ENCODE measurements at places on chromosomes 5 and 9.
A peak's percentile ranks its signal among the peaks of the same experiment; 100 is the strongest.

GRCh38 chr5:131999441-132000240 is 11.8 kb downstream of the ACSL6 start:
- no peak for DNase-seq

- no peak for DNase-seq
These were observed 2.5 kb downstream of the PRDM6 start for GRCh38 chr5:123091298-123092222.

DNA sequence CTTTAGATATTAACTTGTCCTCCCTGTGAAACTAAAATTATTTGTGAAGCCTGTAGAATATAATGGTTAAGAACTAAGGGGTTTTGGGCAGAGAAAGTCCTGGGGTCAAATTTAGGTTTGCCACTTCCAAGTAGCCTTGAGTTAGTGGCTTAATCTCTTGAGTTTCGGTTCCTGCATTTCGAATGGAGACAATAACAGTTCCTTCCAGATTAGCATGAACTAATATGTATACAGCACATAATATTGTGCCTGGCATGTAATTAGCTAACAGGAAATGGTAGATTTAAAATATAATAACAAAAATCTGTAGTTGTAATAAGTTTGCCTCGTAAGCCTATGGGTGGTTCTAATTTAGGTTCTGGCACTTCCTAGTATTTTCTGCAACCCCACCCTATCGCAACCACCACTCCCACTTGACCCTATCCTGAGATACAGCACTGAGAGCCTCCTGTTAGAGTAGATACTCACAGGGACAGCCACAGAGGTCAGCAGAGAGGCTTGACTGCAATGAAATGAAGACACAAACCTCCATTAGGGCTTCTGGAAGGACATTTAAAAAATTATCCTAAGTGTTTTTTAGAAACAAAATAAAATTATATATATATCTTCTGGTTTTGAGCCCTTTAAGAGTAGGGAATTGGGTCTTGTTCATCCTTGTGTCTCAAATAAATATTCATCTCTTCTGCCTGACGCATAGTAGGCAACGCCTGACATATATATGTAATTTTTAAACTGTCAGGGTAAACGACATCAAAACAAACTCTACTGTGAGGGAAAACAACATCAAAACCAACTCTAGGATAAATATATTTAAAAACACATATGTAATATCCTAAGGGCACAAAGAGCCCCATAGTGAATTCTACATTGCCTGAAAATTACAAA is 8.5 kb downstream of the SPINK9 start:
- no peak for DNase-seq

DNA sequence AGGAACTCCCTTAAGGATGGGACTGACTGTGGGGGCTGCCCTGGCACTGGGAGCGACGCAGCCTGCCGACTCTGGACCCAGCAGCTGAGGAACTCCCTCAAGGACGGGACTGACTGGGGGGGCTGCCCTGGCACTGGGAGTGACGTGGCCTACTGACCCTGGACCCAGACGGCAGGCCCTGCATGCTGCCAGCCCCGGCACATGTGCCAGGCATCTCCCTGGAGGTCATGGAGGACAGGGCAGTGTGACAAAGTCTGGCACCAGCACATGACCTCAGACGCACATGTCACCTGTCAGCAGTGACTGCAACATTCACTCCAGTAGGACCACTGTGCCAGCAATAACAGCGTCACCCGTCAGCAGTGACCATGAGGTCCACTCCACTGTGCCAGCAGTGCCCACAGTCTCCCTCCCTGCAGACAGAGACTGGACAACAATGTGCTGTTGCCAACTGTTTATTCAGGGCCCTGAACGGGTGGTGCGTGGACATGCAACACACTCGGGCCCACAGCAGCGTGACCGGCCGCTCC is 4.5 kb downstream of the FBXW5 start:
- no peak for DNase-seq

GRCh38 chr9:114290561-114290986 is 32.3 kb upstream of the ORM1 start:
- DNase-seq, result no peak

DNA sequence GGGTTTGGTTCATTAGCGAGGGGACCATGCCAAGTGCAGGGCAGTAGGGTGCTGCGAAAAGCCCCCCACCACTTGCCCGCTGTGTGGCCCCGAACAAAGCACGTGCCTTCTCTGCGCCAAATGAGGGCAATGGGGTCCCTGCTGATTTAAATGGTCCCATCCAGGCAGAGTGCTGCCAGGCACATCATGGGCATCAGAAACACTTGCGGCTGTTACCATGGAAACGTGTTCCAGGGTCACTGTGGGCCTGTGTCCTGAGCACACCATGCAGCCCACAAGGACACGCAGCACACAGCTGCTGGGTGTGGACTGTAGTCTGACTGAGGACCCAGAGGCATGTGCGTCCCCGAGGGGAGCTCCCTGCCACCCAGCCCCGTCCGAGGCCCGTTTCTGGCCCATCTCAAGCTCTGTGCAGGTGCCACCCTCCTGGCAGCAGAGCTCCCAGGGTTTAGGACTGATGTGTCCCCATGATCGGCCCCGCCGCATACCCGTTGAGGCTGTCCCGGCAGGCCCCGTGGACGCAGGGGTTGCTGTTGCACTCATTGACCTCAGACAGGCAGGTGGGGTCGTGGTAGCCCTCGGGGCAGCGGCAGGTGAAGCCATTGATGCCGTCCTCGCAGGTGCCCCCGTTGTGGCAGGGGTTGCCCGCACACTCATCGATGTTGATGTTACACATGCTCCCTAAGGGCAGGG is 31.3 kb upstream of the SEC16A start:
- DNase-seq, result no peak

DNA sequence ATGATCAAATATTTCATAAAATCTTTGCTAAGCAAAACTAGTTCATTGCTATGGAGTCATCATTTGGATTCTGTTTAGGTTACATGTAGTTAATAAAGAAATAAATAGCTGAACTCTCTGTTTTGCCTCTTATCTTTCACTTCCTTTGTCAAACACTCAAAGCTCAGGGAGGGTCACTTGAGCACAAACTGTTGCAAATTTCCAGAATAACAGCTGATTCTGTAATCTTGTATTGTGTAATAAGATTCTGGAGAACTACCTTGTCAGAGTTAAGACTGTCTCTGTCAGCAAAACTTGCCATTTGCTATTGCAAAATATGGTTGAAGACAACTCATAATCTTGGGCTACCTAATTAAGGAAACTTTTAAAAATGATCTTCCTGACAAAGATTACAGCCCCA is 182.0 kb upstream of the MOCS2 start:
- DNase-seq, result no peak

DNA sequence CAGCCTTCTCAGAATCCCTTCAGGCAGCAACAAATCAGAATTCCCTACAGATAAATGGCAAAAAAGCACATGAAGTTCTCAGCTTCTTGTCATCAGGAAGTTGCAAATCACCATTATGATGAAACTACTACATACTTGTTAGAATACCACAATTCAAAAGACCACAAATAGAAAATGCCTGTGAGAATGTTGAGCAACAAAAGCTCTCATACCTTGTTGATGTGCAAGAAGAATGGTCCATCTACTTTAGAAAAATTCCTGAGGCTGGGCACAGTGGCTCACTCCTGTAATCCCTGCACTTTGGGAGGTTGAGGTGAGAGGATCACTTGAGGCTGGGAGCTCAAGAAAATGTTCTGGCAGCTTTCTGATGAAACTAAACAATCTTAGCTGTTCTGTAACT is 278.1 kb downstream of the ICE1 start:
- DNase-seq, result no peak

- no peak for DNase-seq
These were observed 63.6 kb upstream of the SLC28A3 start for GRCh38 chr9:84404095-84404686.

DNA sequence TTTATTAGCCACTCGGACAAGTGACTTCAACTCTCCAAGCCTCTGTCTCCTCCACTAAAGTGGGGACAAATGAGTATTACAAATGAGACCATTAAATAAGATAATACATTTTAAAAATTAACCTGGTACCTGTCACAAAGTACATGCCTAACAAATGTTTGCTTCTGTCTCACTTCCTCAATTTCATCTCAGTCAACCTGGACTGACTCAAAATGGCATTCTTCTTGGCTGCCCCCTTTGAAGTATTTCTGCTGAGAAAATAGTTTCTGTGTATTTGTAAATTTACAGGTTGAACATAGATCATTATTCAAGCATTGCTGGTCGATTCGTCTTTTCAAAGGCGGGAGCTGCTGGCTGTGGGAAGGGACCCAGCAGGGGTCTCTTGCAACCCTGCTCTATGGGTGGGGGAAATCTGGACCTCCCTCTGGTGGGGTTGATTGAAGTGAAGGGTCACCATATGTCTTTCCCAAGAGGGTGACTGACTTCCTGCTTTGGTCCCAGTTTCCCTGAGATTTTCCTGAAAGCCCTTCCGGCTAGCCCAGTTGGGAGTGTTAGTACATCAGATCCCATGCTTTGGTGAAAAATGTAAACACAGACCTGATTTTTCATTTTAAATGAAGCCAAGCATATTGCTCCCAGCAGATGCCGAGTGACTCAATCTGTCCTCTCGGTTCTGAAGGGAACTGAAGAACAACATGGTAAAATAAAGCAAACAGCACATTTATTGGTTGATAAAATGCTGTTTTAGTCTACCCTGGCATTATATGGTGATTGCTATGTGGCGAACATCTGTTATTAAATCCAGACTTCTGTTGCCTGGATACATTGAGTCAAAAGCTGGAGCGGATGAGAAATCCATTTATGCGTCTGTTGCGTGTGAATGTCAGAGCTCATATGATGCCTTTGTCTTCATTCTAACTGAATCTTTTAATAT is 73.0 kb downstream of the KCNIP1 start:
- no peak for DNase-seq

GRCh38 chr5:157166214-157167213 is at the start of gene GARIN3:
Gene GARIN3, minus strand, starts transcription at chr5:157166264. Its CDS starts 96 bp downstream, at chr5:157166168.
- DNase-seq, result no peak

DNA sequence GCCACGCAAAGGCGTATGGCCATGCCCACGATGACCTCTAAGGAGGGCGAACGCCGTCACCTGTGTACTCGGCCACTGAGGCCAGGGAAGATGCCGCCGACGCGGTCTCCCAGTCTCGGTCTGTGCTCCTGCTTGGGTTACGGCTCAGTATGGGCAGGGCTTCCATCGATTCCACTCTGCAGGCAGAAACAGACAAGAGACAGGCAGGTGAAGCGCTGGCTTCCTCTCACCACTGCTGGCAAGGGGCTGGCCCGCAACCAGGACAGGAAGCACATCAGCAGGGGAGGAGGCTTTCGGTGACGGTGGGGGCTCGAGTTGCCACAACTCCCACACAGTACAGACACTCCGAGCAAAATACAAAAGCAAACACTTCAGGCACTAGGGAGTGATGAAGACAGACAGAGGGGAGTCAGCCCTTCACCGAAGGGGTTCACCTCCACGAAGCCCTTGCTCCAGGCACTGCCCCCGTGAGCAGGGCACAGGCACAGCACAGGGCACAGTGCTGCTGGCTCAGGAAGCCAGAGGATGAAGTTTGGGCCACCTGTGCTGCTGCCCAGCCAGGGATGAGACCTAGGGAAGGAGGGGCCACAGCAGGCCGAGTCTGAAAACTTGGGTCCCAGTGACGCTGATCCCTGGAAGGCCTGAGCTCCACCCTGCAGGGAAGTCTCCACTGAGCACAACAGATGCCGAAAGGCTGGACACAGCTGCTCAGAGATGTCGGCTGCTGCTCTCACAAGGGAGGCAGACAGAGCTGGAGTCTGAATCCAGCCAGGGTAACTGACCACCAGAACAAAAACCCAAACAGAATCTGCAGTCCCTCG is 91.3 kb downstream of the CAMSAP1 start:
- DNase-seq, result no peak

GRCh38 chr5:14729448-14730385 is 65.2 kb downstream of the OTULIN start:
- DNase-seq, result no peak

- no peak for DNase-seq
These were observed 509.4 kb upstream of the KLF4 start for GRCh38 chr9:107999011-107999410.

DNA sequence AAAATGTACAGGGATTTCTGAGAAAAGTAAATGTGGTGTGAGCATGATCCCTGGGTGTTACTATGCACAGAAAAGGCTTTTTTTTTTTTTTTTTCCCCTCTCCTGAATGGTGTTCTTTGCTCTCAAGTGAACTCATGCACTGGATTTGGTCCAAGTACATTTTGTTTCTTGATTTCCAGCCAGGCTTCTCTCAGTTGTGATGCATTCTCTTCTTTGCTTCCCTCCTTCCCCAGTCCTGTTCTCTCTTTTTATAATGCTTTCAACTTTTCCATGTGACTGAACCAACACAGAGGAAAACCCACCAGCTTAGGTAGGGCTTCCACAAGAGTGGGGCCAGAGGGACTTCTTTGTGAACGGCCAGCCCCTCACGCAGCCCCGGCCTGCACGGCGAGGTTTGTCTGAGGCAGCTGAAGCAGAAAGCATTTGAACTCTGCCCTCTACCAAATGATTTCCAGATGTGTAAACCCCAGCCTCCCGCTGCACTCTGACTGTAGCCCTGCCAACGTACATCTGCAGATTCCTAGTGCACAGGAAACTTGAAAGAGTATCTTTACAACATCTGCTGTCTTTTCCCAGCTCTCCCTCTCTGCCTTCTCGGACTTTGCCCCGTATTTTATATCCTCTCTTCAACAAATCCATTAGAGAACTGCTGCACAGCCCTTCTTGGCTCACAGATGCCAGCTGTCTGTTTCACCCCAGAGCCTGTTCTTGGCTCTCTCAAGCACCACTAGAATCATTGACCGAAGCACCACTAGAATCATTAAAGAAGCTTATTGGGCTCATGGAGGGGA is 71.8 kb upstream of the CD180 start:
- DNase-seq, result peak; percentile 99

DNA sequence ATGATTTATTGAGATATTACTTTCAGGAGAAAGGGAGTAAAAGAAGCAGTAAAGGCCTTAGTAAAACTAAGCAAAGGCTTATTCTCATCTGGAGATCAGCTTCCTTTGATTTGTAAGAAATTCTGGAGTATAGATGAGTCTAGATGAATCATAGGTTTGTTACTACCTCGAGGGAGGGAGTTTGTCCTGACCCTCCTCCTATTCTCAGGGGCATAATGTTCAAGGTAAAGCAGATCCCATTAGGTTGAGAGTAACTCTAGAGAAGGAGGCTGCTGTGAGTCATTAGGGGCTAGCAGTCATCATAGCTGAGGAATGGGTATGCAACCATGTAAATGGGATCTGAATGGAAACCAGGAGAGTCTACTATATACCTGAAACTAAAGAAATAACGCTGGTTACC is 155.5 kb upstream of the MOCS2 start:
- DNase-seq, result no peak

- no peak for DNase-seq
These were observed 97.8 kb downstream of the C9orf152 start for GRCh38 chr9:110110154-110110553.

GRCh38 chr9:89038382-89039103 is 47.3 kb downstream of the S1PR3 start:
- peak; percentile 15 for DNase-seq

GRCh38 chr9:2725898-2726649 is 8.8 kb downstream of the KCNV2 start:
- DNase-seq, result no peak

DNA sequence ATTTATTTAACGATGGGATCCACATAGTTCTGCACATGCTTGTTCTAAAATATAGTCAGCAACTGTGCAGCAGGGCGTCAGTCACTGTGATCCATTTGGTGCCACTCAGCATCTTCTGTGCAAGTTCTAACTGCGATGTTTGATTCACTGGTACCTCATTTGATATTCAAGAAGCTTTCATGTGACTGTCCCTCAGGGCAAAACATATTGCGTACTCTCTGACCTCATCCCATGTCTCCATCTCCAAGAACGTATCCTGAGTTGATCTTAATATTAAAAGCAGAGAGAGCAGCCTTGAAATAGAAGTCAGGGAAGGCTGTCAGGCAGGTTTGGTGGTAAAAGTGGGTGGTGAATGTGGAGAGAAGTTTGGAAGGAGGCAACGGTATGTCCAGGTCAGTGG is 116.5 kb upstream of the ATP10B start:
- DNase-seq, result no peak
